ENCODE measurements at places on chromosomes 3 and 15. TPM values are rescaled to one million over a fixed set of nuclear protein-coding genes. Genes with fewer than 3 reads are reported as not detected.
A peak's percentile ranks its signal among the peaks of the same experiment; 100 is the strongest.

Gene CLEC3B
- 9.6 TPM for total RNA-seq

Gene CAMKV
- total RNA-seq, result 0.30 TPM

Gene CIB2
- total RNA-seq, result 14.6 TPM

Gene ZKSCAN7
- total RNA-seq, result 1.2 TPM

GRCh38 chr3:46001178-46001577 is 5.6 kb upstream of the FYCO1 start:
- no peak overlapping the region for H3K4me3 ChIP-seq
- H3K27ac ChIP-seq, result no peak overlapping the region
- H3K4me1 ChIP-seq, result no peaks in the 10 kb centered on the region
- no peak for DNase-seq
- H3K27me3 ChIP-seq, result no peaks in the 10 kb centered on the region

GRCh38 chr15:91946075-91946474 is 92.6 kb downstream of the SLCO3A1 start:
- no peak overlapping the region for H3K27ac ChIP-seq
- H3K4me3 ChIP-seq, result no peak overlapping the region
- no peak for DNase-seq
- H3K27me3 ChIP-seq, result no peaks in the 10 kb centered on the region
- no peaks in the 10 kb centered on the region for H3K36me3 ChIP-seq

- peak overlapping the region; percentile 100 for H3K27ac ChIP-seq
- H3K4me3 ChIP-seq, result peak overlapping the region; percentile 94
- no peaks in the 10 kb centered on the region for H3K36me3 ChIP-seq
- peak; percentile 39 for DNase-seq
- H3K4me1 ChIP-seq, result no peaks in the 10 kb centered on the region
Measured at GRCh38 chr3:143973259-143974021, 1.8 kb downstream of the DIPK2A start.

- H3K36me3 ChIP-seq, result no peaks in the 10 kb centered on the region
- no peak overlapping the region for H3K27ac ChIP-seq
- H3K4me1 ChIP-seq, result no peaks in the 10 kb centered on the region
- H3K4me3 ChIP-seq, result no peak overlapping the region
- no peak for DNase-seq
Measured at GRCh38 chr3:173538410-173538809, 140.9 kb downstream of the NLGN1 start.

DNA sequence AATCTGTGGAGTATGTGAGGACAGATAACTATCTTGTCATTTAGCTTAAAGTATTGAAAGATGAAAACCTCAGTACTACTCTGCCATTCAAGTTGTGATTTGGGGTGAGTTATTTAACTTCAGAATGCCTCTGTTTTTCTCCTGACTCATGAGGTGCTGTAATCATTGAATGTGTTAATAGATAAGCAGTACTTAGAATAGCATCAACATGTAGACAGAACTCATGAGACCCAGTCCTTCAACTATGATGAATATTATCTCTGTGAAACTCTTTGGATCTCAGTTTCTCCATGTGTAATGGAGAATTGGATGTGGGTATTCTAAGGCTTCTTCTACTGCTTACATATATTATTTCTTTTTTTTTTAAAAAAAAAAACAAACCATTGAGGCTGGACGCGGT is 431.4 kb downstream of the GRM7 start:
- no peaks in the 10 kb centered on the region for H3K4me1 ChIP-seq
- no peaks in the 10 kb centered on the region for H3K27me3 ChIP-seq
- no peaks in the 10 kb centered on the region for H3K36me3 ChIP-seq
- no peak for DNase-seq

- H3K4me1 ChIP-seq, result no peaks in the 10 kb centered on the region
- no peaks in the 10 kb centered on the region for H3K27me3 ChIP-seq
- no peak overlapping the region for H3K4me3 ChIP-seq
- no peak for DNase-seq
Measured at GRCh38 chr15:70362886-70363285, 265.2 kb upstream of the TLE3 start.

GRCh38 chr3:52310861-52311575 is 5.1 kb upstream of the DNAH1 start:
- H3K36me3 ChIP-seq, result no peaks in the 10 kb centered on the region
- H3K27ac ChIP-seq, result no peak overlapping the region
- no peak for DNase-seq
- H3K27me3 ChIP-seq, result no peaks in the 10 kb centered on the region
- H3K4me1 ChIP-seq, result peaks cover 3% of the 10 kb centered on the region

Measured in colonic mucosa (tissue), 4 donors.